ENCODE measurements at places on chromosomes 11 and 22.

GRCh38 chr11:44416776-44417175 is 106.8 kb upstream of the ALX4 start:
- no peak for DNase-seq

DNA sequence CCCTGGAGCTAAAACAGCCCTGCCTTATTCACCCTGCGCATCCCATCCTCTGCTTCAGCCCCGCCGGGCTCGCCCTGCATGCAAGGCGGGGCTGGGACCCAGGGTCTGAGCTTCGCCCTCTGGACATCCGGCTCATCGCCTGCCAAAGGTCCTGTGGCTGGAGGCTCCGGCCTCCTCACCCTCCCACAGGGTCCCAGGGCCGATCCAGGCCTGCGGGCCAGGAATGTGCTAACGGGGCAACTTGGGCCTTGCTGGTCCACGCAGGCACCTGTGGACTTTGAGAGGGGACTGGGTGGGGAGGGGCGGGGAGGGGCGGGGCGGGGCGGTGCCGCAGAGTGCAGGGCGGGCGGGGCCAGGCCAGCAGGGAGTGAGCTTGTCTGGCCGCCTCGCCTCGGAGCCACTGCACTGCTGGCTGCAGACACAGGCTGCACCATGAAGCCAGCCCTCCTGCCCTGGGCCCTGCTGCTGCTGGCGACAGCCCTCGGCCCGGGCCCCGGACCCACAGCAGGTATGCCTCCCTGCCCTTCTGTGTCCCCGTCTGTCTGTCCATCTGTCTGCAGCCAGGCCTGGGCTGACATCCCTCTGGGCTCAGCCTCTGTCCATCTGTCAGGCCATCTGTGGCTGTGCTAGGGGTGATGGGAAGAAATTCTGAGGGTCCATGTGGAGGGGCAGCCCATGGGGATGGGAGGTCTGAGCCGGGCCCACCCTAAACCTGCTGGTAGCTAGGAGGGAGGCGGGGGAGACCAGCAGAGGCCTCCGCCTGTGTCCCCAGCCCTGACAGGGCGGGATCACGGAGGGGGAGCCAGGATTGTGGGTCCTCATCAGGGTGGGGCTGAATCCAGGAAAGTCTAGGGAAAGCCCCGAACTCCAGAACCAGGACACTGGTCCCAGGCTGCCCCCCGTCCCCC is at the start of gene SUSD2:
SUSD2 (plus strand) TSS at position 400 of the 908 bp plus-strand sequence; CDS start at position 433, 33 bp downstream.
- DNase-seq = no peak

DNA sequence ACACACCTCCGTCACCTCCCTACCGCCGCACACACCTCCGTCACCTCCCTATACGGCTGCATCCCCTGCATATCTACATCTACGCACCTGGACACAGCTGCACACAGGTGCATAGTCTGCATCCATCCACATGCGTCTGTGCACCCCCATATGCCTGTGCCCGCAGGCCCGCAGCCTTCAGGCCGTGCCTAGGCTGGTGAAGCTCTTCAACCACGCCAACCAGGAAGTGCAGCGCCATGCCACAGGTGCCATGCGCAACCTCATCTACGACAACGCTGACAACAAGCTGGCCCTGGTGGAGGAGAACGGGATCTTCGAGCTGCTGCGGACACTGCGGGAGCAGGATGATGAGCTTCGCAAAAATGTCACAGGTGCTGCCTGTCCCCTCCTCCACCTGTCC is 4.8 kb downstream of the PKP3 start:
- DNase-seq = no peak

- no peak for DNase-seq
Observed at GRCh38 chr11:45592636-45593035, 72.8 kb downstream of the CHST1 start.

GRCh38 chr11:128480066-128480465 is 107.3 kb downstream of the ETS1 start:
- no peak for DNase-seq

DNA sequence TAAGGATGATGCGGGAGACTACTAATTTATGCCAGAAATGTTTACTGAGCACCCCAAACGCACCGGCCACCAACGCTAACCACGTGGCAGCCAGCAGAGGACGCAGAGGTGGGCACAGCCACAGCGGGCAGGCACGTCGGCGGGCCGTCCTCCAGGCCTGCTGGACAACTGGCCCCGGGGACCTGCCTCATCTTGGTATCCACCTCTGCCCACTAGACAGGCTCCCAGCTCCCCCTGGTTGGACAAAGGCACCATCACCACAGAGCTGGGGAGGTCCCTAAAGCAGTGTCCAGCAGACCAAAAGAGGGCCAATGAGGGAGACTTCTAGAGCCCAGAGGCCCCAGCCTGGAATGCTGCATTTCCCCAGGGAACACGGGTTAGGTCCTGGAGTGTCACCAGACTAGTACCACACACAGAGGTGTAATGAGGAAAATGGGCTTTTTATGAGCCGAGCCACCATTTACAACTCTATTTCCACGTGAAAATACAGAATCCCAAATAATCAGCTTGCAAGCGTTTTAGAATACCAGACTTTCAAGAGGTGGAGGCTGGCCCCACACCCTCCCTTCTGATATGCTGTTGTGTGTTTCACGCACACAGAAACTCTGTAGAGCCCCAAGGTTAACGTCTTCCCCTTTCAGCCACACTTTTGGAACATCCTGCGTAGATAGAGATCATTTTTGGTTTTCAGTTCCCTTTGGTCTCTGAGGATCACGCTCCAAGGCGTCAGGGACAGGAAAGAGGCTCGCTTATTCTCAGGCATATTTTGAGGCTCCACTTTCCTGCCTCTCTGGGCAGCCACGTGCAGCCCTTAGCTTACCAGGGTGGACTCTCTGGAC is 23.7 kb upstream of the BID start:
- DNase-seq = no peak

GRCh38 chr11:63998558-63999348 is 12.5 kb downstream of the OTUB1 start:
- no peak for DNase-seq

- no peak for DNase-seq
Observed at GRCh38 chr11:99614352-99614751, 593.6 kb downstream of the CNTN5 start.

- DNase-seq = no peak
Observed at GRCh38 chr11:43550714-43551113, 129.8 kb upstream of the HSD17B12 start.

GRCh38 chr11:79080551-79080950 is 360.3 kb downstream of the TENM4 start:
- no peak for DNase-seq

DNA sequence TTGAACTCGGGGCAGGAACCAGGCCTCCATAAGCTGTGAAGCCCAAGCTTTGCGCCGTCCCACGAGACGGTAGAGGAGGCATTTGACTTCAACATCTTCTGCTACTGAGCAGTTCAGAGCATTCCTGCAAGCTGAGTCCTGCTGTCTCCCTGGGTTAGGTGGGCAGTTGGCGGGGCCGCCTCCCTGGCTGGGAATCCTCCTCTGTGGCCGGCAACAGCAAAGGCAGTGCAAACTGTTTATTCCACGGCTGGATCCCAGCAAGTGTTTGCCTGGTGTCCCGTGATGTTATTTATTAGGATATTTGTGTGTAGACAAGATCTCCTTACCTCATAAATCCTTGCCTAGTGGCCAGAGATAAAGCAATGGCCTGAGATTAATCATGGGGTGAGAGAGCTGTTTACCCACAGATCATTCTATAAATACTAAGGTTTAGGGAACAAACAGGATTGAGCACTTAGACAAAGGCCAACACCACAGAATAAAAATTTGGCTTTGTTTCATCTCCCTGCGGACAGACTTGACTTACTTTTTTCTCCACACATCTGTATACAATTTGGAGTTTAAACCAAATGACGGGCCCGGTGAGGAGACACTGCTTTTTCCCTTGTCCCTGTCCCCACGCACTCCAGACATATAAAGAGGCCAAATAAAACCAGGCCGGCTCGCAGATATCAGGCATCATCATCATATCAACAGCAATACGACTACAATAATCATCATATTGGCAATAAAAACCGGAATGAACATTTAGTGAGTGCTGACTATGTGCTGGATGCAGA is 63.4 kb downstream of the NAT10 start:
- DNase-seq = no peak

DNA sequence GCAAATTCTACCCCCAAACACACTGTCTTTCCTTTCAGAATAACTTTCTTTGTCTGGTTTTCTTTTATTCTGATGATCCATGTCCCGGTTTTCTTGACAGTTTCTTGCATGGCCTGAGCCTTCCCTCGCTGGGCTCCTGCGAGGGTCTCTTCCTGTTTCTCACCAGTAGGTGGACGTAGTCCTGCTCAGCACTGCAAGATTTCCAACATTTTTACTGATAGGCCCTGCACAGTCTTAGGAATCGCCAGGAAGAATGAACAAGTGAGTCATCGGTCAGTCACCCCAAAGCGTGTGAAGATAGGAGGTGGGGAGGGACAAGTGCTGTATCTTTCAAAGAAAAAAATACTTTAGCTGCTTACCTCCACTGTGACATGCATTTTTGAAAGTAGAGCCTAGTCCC is 16.9 kb upstream of the KIRREL3 start:
- DNase-seq = peak; percentile 74

GRCh38 chr22:21942407-21943343 is 10.0 kb downstream of the PPM1F start:
- DNase-seq = peak; percentile 42

- DNase-seq = no peak
Observed at GRCh38 chr11:129319751-129320150, 55.9 kb upstream of the BARX2 start.

GRCh38 chr11:122628810-122629555 is 26.5 kb upstream of the UBASH3B start:
- DNase-seq = peak; percentile 74

DNA sequence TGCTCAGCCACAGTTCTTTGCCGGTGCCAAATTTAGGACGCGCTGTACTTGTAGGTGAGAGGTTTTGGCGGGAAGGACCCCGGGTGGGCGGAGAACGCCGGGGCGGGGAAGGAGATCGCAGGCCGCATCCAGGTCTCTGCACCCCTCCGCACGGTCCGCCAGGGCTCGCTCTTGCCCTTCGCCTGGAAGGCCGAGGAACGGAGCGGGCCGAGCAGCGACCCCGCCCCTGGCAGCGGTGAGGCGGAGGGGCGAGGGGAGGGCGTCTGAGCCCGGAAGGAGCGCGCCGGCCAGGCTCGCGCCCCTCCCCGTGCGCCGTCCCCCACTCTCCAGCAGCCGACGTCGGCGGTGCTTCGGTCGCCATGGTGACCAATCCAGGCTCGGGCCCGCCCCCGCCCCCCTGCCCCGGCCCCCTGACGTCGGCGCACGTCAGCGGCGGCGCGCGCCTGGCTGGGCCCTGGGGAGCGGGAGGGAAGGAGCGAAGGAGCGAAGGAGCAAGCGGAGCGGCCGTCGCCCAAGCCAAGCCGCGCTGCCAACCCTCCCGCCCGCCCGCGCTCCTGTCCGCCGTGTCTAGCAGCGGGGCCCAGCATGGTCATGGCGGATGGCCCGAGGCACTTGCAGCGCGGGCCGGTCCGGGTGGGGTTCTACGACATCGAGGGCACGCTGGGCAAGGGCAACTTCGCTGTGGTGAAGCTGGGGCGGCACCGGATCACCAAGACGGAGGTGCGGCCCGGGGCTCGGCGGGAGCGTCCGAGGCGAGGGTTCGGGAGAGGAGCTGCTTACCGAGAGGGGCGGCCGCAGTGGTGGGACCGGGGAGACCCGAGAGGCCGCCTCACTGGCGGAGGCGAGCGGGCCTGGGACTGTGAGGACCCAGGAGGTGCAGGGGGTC is at the start of gene SIK2:
SIK2 (plus strand) TSS at position 471 of the 886 bp plus-strand sequence; CDS start at position 586, 115 bp downstream.
- DNase-seq = peak; percentile 94

- DNase-seq = no peak
Observed at GRCh38 chr11:1936781-1937615, 10.1 kb upstream of the MRPL23 start.

- DNase-seq = no peak
Observed at GRCh38 chr11:45895553-45896259, 10.3 kb downstream of the MAPK8IP1 start.

GRCh38 chr11:33988586-33989370 is 62.8 kb upstream of the CAPRIN1 start:
- DNase-seq = no peak

DNA sequence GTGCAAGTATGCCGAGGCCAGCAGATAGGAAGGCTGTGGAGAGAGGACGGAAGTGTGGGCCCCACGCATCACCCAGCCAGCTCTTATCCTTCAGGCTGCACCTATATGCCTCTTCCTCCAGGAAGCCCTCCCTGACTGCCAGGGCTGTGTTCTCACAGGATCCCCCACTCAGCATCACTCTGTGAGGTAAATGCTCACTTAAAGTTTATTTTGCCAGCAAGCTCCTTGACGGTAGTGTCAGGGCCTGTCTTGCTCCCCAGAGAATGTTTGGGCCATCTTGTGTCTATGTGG is 4.4 kb downstream of the TBX10 start:
- no peak for DNase-seq

DNA sequence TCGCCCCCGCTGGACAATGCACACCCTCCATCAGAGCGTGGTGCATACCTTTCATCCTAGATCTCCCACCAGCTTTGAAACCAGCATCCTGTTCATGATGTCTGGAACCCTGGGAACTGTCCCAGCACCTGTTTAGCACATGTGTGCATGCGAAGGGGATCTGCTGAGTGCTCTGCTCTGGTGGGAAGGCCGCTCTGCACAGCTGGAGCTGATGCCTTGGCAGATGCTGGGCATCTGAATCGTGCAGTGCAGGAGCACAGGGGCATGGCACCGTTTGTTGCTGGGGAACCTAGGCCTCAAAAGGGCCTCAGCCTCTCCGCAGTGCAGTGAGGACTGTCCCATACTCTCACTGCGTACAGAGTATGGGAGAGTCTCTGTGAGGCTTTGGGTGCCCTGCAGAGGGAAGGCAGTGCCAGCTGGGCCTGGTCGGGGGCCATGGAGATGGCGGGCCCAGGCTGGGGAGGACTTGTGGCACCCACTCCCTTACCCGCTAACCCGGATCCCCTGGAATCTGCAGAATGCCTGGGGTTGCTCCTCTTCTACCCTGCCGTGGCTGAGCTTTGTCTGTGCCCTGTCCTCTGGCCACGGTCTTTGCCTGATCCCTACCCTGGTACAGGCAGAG is 72.9 kb upstream of the ATXN10 start:
- DNase-seq = no peak

- DNase-seq = no peak
Observed at GRCh38 chr11:132935383-132935782, 596.9 kb downstream of the OPCML start.

DNA sequence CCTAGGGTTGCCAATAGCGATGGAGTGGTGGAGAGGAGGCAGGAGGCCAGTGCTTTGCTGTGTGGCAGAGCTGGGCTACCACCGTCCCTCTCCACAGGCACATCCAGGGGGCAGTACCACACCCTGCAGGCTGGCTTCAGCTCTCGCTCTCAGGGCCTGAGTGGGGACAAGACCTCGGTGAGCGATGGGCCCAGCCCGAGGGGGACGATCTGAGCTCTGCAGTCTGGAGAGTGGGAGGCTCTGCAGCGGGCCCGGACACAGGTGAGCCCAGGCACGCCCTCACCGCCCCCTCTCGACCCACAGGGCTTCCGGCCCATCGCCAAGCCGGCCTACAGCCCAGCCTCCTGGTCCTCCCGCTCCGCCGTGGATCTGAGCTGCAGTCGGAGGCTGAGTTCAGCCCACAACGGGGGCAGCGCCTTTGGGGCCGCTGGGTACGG is 2.5 kb downstream of the PKP3 start:
- DNase-seq = peak; percentile 53

- DNase-seq = peak; percentile 66
Observed at GRCh38 chr11:64659417-64660144, 63.4 kb downstream of the NRXN2 start.
